Activated CD4-positive, alpha-beta T cell treated with anti-CD3 and anti-CD28 coated beads, Interleukin-2, amount 50 U/mL, for 4 hours (primary cell): ENCODE measurements at places on chromosomes 2 and 18.

DNA sequence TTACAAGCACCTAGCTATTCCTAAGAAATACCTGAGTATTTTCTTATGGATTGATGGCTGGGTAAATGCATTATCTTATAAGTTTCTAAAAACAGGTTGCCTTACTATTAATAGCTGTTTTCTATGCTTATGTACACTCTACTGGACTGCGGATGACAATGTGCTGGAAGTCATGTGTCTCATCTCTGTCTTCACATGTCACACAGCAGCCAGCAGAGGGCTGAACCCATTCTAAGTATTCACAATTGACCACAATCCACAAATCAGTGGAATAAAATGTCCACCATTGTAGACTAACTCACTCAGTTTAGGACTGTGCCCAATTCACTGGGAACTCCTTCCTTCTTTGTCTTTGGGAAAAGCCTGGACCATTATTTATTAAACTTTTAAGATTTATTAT is 371.2 kb downstream of the INSIG2 start:
- no peak for DNase-seq

DNA sequence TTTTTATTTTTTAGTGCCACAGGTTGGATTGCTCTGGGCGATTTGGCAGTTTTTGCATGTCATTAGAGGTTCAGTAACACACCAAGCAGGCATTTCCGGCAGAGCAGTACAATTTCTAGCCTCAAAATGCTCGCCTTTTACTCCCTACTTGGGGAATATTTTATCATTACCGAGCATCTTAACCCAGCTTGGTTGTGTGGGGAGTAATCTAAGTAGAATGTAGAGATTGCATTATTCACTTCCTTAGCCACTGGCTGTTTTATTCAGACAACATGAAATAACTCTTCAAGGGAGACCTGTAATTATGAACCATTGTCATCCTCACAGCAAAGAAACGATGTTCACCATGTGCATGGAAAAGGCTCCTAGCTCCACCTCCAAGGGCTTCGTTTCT is 13.1 kb downstream of the GRP start:
- DNase-seq: no peak

- no peak for DNase-seq
These were observed 6.3 kb downstream of the KIAA2012 start for GRCh38 chr2:202079310-202079709.

- no peak for DNase-seq
These were observed 83.5 kb upstream of the SKOR2 start for GRCh38 chr18:47334966-47335365.

DNA sequence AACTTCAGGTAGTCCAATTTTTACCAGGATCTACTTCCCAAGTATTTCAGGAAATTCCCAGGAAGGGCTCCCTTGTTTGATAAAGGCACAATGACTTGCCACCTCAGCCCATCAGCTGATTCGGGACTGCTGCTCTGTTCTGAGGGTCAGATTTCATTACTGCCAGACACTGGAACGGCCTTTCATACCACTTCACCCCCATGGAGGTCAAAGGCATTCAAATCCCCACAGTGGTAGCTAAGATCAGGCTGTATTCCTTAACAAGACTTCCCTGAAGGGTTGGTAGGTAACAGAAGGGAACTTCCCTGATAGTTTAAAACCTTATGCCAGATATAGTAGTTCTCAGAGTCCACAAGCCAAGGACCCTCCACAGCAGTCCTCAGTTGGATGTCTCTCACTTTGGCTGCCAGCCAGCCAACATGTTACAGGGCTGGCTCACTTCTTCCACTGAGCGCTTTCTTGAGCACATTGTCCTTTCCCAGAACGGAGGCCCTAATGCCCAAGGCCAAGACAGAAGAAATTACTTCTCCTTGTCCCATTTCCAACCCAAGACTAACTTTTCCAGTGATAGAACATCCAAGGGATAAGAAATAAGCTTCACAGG is 40.0 kb upstream of the GLS start:
- DNase-seq: no peak

GRCh38 chr2:25301453-25302352 is 40.0 kb downstream of the DNMT3A start:
- peak; percentile 55 for DNase-seq

DNA sequence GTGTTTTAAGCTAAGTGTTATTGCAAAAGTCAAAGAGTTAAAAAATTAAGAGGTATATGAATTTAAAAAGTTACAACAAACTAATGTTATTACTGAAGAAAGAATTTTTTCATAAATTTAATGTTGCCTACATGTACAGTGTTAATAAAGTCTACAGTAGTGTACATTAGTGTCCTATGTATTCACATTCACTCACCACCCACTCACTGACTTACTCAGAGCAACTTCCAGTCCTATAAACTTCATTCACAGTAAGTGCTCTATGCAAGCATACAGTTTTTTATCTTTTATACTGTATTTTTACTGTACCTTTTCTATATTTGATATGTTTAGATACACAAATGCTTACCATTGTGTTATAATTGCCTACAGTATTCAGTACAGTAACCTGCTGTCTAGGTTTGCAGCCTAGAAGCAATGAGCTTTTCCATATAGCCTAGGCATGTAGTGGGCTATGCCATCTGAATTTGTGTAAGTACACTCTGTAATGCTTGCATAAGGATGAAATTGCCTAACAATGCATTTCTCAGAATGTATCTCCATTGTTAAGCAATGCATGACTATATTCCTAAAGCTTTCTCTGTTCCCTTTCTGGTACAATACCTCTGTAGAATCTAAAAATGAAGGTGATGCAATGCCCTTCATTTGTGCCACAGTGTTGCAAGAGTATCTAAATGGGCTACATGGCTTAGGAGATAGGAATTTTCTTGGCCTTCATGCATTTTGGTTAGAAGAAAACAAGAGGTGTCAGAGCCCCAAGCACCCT is 370.8 kb upstream of the NT5C1B start:
- no peak for DNase-seq

- no peak for DNase-seq
These were observed 56.9 kb upstream of the SEMA4C start for GRCh38 chr2:96926791-96927190.

DNA sequence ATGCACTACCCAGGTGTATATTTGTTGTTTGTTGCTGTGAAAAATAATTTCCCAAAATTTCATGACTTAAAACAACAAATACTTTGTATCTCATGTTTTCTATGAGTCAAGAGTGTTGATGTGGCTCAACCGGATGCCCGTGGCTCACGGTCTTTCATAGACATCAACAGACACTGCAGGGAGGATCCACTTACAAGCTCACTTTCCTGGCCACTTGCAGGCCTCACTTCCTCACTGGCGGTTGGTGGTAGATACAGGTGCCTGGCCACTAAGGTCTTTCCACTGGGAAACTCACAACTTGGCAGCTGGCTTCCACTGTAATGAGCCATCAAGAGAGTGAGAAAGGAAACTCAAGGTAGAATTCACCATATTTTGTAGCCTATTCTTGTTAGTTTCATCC is 662.9 kb downstream of the IRS1 start:
- no peak for DNase-seq

GRCh38 chr2:168465594-168465993 is 9.5 kb downstream of the CERS6 start:
- no peak for DNase-seq

DNA sequence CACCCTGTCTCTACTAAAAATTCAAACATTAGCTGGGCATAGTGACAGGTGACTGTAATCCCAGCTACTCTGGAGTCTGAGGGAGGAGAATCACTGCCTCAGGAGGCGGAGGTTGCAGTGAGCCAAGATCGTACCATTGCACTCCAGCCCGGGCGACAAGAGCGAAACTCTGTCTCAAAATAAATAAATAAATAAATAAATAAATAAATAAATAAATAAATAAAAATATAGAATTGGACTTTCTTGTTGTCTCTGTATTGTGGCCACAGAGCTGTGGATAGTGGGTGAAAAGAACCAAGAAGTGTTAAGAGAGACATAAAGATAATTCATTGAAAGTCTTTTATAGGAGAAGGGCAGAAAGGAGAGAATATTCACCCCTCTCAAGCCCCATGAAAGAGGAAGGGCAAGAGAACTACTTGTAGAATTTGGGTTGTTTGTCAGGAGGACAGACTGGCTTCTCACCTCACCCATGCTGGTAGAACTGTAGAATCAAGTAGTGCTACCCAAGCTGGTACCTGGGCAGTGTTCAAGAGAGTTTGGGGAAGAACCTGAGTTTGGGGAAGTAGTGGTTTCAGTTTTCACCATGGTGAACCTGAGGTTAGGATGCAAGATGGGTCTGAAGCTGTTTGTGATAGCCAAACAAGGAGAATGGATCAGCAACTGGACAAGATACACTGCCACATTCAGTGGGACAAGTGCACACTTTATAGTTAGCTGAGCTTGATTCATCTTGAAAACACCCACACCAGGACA is 256.5 kb downstream of the CD226 start:
- no peak for DNase-seq

DNA sequence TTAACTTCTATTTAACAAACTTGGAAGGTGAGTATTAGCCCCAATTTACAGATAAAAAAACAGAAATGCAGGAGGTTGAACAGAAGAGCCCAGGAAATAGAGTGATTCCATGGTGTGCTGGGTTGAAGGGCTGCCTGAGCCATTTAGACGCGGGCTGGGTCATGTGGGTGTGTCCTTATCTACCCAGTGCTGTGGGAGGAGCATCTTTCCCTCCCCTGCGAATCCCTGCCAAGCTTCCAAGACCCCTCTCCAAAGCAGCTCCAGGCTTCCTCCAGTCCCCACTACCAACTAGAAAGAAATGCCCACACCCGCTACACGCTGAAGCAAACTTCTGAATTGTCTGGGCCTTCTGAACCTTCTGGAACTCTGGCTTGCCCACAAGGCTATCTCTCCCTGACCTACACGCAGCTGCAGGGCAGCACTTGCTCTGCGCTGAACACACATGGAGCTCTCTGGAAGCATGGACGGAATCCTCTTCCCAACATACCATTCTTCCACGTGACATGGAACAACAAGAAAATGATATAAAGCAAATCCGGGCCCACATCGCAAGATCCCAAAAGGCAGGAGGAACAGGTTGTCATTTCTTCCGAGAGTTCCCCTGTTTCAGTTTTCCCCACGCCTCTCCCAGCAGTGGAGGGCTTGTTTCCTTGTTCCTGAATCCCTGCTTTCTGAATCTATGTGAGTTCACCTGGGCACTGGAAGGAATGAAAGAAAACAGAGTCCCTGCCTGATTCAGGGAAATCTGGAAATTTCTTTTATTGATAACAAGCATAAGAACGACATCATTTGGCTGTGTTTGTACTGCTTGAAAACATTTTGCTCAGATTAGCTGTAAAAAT is 562.7 kb upstream of the ID2 start:
- DNase-seq: no peak

- no peak for DNase-seq
These were observed 308.6 kb downstream of the TGIF1 start for GRCh38 chr18:3758531-3758930.

DNA sequence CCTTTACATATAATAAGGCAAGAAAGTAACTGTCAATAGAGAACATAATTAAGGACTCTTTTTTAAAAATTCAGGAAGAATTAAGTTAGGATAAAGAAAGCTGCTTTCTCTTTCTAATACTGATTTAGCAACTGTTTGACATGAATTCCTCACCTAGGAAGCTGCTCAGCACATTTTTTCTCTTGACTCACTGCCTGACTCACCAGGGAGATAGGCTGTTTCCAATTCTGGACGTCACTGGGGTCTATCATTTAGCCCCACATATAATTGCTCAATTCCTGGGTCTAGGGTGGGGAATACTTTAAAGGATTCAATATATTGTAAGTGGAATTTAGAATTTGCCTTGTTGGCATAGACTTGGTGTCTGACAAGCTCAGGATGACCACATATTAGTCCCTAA is 50.8 kb upstream of the UGP2 start:
- DNase-seq: no peak

DNA sequence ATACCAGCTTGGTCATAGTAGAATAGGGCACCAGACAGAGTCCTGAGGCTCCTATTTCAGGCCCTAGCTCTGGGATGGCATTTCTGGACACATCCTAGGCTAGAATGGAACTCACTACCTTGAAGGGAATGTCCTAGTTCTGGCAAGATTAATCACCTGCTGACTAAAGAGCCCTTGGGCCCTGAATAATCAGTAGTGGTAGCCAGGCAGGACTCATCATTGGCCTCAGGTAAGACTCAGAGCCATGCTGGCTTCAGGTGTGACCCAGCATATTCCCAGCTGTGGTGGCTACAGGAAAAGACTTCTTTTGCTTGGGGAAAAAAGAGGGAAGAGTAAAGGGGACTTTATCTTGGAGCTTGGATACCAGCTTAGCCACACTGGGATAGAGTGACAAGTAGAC is 131.0 kb upstream of the SRD5A2 start:
- no peak for DNase-seq

DNA sequence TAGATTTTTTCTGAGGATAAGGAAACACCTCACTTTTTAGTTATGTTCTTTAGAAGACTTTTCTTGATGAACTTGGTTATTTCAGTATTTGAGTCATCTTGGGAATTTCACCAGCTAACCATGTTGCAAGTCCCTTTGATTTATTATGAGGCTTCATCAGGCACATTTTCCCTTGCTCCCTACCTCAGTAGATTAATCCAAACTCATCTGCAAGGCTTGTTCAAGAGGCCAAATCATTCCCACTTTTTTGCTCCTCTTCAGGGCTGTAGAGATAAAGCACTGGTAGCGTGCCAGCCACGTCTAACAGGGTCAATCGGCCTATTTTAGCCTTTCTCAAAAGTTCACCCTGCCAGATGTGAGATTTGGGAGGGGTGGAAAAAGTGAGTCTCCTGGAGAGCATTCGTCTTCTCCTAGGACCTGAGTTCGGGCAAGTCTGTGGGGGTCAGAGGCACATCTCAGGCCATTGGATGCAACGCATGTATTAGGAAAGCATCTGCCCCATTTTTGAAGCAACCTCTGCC is 120.3 kb downstream of the RDH14 start:
- no peak for DNase-seq

GRCh38 chr2:240990726-240991377 is 7.6 kb upstream of the SNED1 start:
- no peak for DNase-seq

DNA sequence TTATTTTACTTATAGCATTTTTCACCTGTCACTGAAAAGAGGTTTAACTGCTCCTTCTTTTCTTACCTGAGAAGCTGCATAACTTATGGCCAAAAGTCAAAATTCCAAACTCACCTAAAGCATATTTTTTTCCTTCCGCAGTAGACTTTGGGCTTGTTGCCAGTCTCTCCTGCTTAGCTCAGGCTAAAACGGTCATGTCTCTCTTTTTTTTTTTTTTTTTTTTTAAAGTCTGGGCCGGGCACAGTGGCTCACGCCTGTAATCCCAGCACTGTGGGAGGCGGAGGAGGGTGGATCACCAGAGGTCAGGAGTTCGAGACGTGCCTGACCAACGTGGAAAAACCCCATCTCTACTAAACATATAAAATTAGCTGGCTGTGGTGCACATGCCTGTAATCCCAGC is 113.5 kb downstream of the RTN4 start:
- DNase-seq: no peak

- no peak for DNase-seq
These were observed 145.5 kb upstream of the OSR1 start for GRCh38 chr2:19503915-19504314.

GRCh38 chr2:126771094-126771493 is 115.1 kb downstream of the GYPC start:
- no peak for DNase-seq

- no peak for DNase-seq
These were observed 1195.9 kb upstream of the CHAC2 start for GRCh38 chr2:52571380-52572347.

- DNase-seq: no peak
These were observed 163.0 kb downstream of the FAM210A start for GRCh38 chr18:13563390-13563805.
